ENCODE measurements at places on chromosomes 3 and 15.

GRCh38 chr3:16728770-16729745 is 123.8 kb upstream of the DAZL start:
- no peak for DNase-seq

- no peak for DNase-seq
These were observed 123.6 kb upstream of the VEPH1 start for GRCh38 chr3:157626817-157627216.

GRCh38 chr3:181178991-181179390 is 189.5 kb upstream of the DNAJC19 start:
- no peak for DNase-seq

DNA sequence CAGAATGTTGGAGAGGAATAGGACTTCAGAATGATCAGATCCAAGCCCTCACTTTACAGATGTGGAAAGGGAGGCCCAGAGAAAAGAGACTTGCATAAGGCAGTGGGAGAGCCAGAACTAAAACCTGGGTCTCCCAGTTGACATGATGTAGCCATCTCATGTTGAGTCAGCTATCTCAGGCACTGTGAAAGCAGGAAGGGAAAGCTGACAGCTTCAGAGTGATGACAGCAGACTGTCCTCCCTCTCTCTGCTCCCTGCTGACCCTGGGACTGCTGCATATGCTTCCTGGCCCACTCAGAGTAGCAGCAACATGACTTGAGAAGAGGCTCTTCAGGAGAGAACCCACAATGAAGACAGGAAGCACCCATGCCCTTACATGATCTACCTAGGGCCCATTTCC is 14.7 kb downstream of the FHIT start:
- DNase-seq = no peak

All from gastrocnemius medialis (tissue), 4 donors.